ENCODE measurements at places on chromosomes 7 and 10.

GRCh38 chr10:92575961-92576360, 2.1 kb upstream of the IDE start:
- no peaks in the 10 kb centered on the region for H3K36me3 ChIP-seq
- no peak overlapping the region for H3K4me3 ChIP-seq
- no peak for DNase-seq
- peak overlapping the region; percentile 80 for H3K27ac ChIP-seq
- no peaks in the 10 kb centered on the region for H3K27me3 ChIP-seq

GRCh38 chr10:29446327-29446726, 157.5 kb downstream of the LYZL1 start:
- H3K27ac ChIP-seq: no peak overlapping the region
- H3K27me3 ChIP-seq: no peaks in the 10 kb centered on the region
- DNase-seq: no peak
- no peaks in the 10 kb centered on the region for H3K36me3 ChIP-seq

DNA sequence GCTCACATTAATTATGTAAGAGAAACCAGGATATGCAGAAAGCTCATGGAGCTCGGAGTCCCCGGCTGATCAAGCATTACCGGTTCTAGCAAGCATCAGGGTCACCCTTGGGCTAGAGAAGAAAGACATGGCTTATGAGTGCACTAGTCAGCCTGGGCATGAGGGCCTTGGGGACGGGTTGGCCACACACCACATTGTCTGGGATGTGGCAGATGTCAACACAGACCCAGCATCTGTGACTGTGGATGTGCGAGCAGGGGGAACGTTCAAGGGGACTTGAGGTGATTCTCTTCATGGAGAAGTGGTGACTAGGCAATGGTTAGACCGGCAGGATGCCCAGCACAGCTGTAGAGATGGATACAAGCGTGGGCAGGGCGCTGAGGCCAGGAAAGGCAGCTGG, 13.7 kb downstream of the ZMIZ2 start:
- no peaks in the 10 kb centered on the region for H3K27me3 ChIP-seq
- no peak overlapping the region for H3K27ac ChIP-seq
- H3K4me3 ChIP-seq: no peak overlapping the region
- peaks cover 55% of the 10 kb centered on the region for H3K36me3 ChIP-seq
- no peaks in the 10 kb centered on the region for H3K4me1 ChIP-seq

DNA sequence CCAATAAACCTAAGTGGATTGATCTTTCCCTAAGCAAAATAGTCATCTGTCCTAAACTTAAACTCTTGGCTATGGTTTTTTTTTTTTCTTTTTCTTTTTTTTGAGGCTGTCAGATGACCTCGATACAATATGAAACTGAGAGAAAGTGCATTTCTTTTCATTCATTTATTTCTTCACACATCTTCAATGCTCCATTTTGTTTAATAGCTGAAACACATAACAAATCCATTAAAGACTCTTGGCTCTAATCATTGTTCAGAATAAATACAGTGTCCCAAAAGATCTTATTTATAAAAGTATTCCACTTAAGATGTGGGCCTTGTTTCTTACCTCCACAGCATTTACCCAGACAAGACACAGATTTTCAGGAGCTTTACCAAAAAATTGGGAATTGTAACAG, 195.5 kb downstream of the TRIL start:
- no peak for DNase-seq
- H3K36me3 ChIP-seq: no peaks in the 10 kb centered on the region
- no peak overlapping the region for H3K27ac ChIP-seq
- no peaks in the 10 kb centered on the region for H3K27me3 ChIP-seq
- H3K4me1 ChIP-seq: no peaks in the 10 kb centered on the region

GRCh38 chr10:5858811-5859210, 30.9 kb downstream of the ANKRD16 start:
- no peak overlapping the region for H3K4me3 ChIP-seq
- H3K4me1 ChIP-seq: peaks cover 6% of the 10 kb centered on the region
- no peaks in the 10 kb centered on the region for H3K27me3 ChIP-seq
- no peaks in the 10 kb centered on the region for H3K36me3 ChIP-seq
- DNase-seq: no peak
- no peak overlapping the region for H3K27ac ChIP-seq

- H3K4me1 ChIP-seq: no peaks in the 10 kb centered on the region
- H3K36me3 ChIP-seq: no peaks in the 10 kb centered on the region
- H3K27me3 ChIP-seq: no peaks in the 10 kb centered on the region
These were observed 773.9 kb downstream of the LRMDA start for GRCh38 chr10:76205361-76205760.

- H3K36me3 ChIP-seq: no peaks in the 10 kb centered on the region
- no peak for DNase-seq
- H3K27ac ChIP-seq: no peak overlapping the region
- H3K4me3 ChIP-seq: no peak overlapping the region
- H3K4me1 ChIP-seq: no peaks in the 10 kb centered on the region
These were observed 312.4 kb downstream of the CACNA2D1 start for GRCh38 chr7:82131215-82131614.

DNA sequence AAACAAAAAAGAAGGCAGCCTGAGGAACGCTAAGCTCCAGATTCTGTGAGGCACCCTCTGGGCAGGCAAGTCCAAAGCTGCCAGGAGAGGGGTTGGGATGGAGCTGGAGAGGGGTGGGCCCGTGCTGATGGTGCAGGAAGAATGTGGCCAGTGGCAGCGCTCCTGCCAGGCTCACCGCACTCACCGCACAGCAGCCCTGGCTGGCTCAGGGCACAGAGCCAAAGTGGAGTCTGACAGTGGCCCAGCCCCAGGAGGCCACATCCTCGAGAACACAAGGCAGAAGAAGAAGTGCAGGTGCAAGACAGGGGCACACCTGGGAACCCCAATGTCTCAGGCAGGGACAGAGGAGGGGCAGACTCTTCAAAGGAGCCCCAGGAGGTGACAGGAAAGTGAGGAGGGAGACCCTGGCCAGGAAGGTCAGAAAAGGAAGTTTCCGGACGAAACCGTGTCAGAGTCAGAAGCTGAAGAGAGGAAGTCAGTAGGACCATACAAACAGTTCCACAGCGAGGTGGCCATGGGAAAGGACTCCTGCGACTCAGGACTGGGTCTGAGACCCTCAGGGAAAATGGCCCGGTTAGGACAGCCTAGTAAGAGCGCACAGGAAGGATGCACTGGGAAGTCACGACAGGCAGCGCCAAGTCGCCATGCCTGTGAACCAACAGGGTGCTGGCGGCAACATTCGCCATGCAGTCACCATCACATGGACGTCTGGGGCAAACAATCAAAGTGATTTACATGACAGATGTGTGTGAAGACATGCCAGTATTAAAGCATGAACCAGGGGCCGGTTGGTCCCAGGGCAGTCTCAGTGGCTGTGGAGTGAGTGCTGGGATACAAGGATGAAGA, 54.4 kb downstream of the COBL start:
- DNase-seq: no peak
- no peak overlapping the region for H3K4me3 ChIP-seq
- H3K27ac ChIP-seq: no peak overlapping the region
- no peaks in the 10 kb centered on the region for H3K36me3 ChIP-seq
- H3K27me3 ChIP-seq: no peaks in the 10 kb centered on the region
- no peaks in the 10 kb centered on the region for H3K4me1 ChIP-seq
